Stimulated activated CD8-positive, alpha-beta memory T cell treated with anti-CD3 and anti-CD28 coated beads, Interleukin-15, amount 100 ng/mL, for 4 hours (primary cell): ENCODE measurements at places on chromosomes 5 and 9.

GRCh38 chr5:175718401-175719108, 60.7 kb downstream of the HRH2 start:
- DNase-seq, result peak; percentile 35

- no peak for DNase-seq
These were observed 673 bp downstream of the CDC25C start for GRCh38 chr5:138330813-138331448.

DNA sequence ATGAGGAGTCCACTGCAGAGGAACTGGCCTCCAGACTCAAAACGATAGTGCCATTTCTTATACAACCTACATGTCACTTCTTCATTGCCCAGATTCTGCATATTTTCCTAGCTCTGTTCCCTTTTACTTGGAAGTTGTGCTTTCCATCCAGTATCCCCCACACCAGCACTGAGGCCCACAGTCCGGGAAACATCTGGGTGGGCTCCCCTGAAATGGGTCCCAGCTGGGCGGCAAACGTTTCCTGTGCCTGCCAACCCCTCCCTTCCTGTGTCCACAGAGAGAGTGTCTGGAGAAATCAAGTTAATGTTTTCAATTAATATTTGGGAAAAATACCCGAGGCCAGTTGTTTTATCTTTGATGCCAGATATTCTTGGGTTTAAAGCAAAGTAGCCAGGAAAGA, 111.8 kb downstream of the COL23A1 start:
- DNase-seq, result no peak

DNA sequence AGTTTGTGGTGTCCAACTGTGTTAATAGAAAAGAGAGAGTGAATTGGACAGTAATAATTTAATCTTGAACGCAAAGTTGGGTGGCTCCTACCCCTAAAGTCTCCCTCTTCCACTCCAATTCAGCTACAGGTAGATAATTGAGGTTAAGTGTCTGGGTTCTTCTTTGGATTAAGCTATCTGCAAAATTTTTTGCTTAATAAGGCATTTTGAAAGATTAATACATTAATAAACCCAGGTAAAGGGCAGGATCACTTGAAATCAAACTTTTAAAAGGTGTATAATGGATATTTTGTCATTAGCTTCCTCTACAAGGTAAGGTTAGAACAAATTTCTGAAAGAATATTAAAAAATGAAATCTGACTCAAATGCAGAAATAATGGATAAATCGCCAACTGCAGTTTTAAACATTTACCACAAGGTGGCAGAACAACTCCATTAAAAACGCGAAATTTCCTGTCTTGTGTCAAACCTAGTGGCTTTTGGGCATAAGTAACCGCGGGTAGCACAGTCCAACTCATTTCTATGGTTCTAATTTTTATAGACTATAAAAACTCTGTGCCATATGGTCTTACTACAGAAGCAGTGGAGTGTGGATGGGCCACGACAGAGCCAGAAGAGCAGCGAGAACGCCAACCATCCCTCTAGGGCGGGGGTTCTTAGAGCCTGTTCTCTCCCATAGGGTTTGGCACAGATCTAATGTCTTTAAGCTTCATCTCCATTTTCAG, 276.5 kb downstream of the ARHGEF28 start:
- no peak for DNase-seq

- no peak for DNase-seq
These were observed 54.2 kb downstream of the LRSAM1 start for GRCh38 chr9:127505396-127506116.

GRCh38 chr5:16135506-16135905, 44.1 kb downstream of the MARCHF11 start:
- no peak for DNase-seq

GRCh38 chr9:134188386-134189144, 24.2 kb upstream of the RNU6ATAC start:
- no peak for DNase-seq

GRCh38 chr9:112034216-112034611, 137.6 kb downstream of the UGCG start:
- DNase-seq, result no peak

DNA sequence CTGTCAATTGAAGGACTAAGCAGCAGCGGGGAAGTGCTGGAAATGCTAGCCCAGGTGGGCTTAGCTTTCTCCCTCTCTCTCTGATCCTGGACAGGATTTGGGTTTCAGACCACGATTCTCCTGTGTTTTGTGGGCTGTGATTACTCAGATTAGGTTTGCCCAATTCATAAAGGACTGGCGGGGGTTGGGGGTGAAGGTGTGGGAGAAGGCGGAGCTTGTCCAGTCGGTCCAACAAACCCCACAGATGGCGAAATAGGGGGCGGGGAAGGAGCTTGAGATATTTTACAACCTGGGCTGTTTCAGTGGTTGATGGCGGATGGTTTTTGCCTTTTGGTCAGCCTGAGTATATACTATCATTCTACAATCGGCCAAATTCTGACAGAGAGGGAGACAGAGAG, 35.2 kb downstream of the PCDHAC2 start:
- no peak for DNase-seq

- no peak for DNase-seq
These were observed 118.7 kb downstream of the RXRA start for GRCh38 chr9:134445000-134445399.

GRCh38 chr5:75734913-75735789, 17.9 kb upstream of the POC5 start:
- no peak for DNase-seq

- peak; percentile 64 for DNase-seq
These were observed 2.1 kb upstream of the ANXA2R start for GRCh38 chr5:43042176-43042625.

- no peak for DNase-seq
These were observed 74.9 kb upstream of the CER1 start for GRCh38 chr9:14797435-14797834.

GRCh38 chr5:16574789-16575721, 41.7 kb downstream of the RETREG1 start:
- no peak for DNase-seq

DNA sequence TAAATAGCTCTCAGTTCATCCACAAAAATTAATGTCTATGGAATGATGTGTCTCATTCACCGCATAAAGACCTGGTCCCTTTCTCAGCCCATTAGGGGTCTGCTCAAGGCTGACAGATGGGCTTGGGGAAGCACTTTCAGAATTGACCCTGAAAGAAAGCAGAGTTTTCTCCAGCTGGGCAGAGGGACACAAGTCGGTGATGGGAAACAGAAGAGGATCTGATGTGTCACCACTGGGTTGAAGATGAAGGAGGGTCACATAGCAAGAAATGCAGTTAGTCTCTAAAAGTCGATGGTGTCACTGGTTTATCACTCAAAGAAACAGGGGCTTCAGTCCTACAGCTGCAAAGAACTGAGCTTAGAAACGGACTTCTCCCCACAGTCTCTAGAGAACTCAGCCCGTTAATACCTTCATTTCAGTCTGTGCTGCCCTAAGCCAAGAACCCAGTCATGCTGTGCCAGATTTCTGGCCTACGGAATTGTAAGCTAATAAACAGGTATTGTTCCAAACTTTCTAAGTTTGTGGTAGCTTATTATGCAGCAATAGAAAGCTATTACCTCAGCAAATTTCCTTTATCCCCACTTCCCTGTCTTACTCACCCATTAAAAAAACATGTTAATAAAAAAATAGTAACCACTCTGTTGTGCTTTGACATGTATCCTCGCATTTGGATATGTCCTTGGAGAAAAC, 64.6 kb downstream of the ADAMTS12 start:
- no peak for DNase-seq

DNA sequence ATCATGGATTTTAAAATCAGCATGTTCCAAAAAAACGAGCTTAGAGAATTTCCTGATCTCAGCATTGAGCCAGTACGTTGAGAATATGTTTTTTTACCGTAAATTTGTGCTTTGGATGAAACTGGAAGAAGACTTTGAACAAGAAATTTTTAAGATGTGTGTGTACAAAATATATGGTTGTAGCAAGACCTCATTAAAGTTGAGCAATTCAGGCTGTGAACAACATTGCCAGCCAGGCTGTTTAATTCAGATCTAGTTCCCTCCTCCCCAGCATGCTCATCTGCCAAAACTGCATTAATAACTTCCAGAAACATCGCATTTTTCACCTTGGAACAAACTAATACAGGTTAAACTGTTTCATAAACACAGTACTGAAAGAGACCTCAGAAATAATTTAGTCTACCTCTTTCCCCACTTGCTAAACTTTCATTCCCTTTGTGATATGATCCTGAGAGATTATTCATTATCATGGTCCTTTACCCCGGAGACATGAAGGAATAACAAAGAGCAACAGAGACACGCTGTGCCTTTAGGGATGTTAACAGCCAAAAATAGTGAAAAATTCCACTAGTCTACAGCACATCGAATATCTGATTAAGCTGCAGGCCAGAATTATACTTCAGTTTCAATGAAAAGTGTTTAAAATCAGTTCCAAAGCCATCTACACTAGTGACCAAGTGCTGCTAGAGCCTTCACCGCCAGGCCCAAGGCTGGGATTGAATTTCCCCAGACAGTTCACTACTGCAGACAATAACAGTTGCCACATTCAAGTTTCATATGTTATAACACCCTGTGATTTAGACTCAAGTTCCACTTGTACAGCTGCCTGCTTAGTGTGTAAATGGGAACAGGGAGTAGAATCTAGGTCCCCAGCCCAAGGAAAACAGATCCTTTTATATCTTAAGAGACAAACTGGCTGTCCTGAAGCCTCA, 89.6 kb downstream of the EFNA5 start:
- no peak for DNase-seq

- DNase-seq, result no peak
These were observed 728.2 kb downstream of the BRINP1 start for GRCh38 chr9:118640836-118641560.

DNA sequence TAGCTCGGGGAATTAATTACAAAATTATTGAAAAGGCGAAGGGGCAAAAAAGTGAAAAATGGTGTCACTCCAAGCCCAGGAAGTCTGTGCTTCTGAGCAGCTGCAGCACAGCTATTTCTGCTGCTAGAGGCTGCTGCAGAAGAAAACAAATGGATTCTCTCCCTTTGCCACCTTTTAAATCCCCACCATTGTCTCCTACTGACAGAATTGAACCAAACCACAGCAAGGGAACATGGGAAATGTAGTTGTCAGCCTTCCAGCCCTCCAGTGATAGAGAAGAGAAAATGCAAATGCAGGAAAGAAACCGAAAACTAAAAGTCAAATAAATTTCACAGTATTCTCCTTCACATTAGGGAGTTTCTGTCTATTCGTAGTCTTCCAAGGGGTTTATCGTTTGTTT, 33.4 kb upstream of the CDC42SE2 start:
- no peak for DNase-seq

DNA sequence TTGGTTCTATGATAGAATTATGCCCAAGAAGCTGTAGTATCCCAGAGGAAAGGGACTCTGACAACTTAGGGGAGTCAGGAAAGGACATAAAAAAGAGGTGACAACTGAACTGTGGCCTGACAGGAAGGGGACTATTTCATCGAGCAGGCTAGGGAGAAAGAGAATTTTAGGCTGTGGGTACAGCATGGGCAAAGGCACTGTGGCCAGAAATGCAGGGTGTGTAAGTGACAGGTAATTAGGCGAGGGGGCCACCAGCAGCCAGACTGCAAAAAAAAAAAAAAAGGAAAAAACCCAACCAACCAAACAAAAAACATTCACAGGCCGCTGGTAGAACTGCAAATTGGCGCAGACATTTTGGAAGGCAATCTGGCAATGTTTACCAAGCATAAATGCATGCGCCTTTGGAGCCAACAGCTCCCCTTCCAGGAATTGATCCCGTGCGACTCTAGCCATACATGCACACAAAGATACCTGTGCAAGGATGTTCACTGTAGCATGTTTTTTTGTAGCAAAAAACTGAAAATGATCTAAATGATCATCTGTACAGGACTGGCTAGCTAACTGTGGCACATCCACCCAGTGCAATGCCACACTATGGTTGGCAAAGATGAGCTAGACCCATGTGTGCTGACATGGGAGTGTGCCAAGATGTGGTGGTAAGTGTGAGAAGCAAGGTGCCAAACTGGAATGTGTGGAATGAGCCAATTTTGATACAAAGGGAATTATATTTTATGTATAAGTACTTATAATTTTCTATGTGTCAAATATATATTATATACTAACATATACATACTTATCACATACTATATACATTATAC, 1.1 kb downstream of the EIF4E1B start:
- no peak for DNase-seq

DNA sequence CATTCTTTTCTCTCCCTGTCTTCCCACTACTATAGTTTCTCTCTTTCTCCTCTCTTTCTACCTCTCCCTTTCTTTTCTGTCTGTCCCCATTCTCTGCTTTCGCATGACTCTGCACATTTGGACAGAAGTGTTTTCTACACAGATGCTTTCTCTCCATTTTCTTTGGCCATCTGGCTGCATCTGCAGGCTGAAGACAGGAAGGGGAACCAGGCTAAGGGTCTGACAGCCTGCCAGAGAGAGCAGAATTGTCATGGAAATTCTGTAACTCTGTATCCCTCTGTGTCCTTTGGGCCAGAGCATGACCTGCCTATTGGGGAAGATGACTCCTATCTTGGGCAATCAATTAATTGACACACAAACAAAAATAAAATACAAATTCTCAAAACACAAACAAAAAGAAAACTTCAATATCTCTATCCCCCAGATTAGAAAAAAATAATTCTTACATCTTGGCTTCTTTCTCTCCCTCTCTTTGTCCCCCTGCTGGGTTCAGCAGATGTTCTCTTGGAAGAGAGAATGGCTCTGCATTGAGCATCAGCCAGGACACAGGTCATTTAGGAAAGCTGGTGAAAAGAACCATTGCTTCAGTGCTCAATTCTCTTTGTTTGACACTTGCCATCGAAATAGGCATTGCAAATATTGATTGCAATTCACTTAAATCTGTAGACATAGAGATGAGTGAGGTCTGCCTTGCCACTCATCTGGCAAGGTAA, 415.9 kb upstream of the KLF4 start:
- DNase-seq, result no peak

- DNase-seq, result no peak
These were observed 34.8 kb upstream of the RAPGEF1 start for GRCh38 chr9:131774636-131775035.

DNA sequence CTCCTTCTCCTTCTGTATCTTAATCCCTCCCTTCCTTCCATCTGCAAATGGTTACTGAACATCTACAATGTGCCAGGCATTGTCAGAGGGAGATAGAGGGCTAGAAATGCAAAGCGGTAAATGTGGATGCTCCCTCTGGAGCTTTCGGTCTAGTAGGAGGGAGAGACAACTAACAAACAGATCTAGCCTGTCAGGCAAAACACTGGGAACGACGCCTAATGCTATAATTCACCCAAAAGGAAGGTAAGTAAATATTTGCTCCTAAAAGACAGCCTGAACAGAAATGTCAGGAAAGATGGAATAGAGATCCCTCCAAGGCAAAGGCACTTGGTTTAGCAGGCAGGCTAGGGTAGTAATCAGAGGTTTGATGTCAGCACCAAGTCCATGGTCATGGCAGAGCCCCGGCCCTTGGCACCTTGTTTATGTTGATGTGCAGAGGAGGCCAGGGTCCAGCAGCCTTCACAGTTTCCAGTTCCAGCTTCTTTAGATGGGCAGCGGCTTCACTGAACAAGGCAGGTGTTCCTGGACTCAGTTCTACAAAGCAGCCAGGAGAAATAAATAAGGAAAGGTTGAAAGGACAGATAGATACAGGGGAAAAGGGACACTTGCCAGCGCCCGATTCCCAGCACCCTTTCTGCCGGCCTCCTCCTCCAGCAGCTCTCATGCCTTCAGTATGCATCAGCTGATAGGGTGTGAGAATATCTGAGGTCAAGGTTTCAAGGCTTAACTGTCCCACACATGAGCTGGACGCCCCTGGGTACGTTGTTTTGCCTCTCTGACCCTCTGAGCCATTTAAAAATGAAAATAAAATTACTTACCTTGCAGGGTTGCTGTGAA, 46.5 kb upstream of the FRRS1L start:
- no peak for DNase-seq
